IPS DF 19.7 (cell line): ENCODE measurements at places on chromosomes 5 and 9.

GRCh38 chr5:84272771-84273516, 111.7 kb downstream of the EDIL3 start:
- no peak for DNase-seq

GRCh38 chr9:19456996-19457692, 48.3 kb downstream of the ACER2 start:
- DNase-seq: peak; percentile 45

GRCh38 chr9:122029898-122030297, 63.2 kb downstream of the TTLL11 start:
- no peak for DNase-seq

GRCh38 chr5:56986626-56986947, 34.7 kb upstream of the MIER3 start:
- DNase-seq: no peak

GRCh38 chr5:7745882-7746610, 104.9 kb downstream of the CFAP90 start:
- DNase-seq: peak; percentile 59

GRCh38 chr9:16417161-16417560, 453.3 kb downstream of the BNC2 start:
- DNase-seq: no peak

GRCh38 chr9:107605041-107605440, 115.5 kb upstream of the KLF4 start:
- DNase-seq: no peak

- DNase-seq: no peak
Measured at GRCh38 chr5:175847503-175847902, 23.9 kb upstream of the CPLX2 start.
